ENCODE measurements at places on chromosomes 4 and X.
A peak's percentile ranks its signal among the peaks of the same experiment; 100 is the strongest.

GRCh38 chr4:80568891-80569290 lies 233.4 kb downstream of the CFAP299 start:
- no peak for DNase-seq

DNA sequence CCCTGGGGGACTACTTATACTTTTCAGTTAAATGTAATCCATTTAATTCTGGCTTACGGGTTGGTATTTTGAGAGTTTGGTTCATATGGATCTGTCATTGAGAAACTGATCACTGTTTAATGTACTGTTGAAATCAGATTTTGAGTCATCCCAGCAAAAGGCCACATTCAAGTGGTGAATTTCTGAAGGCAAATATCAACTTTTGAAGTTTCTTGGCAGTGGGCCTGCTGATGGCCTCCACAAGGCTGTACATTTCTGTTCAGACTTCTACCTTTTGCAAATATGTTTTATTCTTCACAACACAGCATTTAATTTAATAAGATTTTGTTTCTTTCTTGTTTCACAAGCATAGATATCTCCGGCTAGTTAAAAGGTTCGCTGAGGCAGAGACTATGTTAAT lies 138.7 kb downstream of the PDGFC start:
- DNase-seq = no peak

GRCh38 chr4:43242606-43243005 lies 350.1 kb downstream of the GRXCR1 start:
- DNase-seq = peak; percentile 24

GRCh38 chr4:177937041-177937440 lies 494.8 kb upstream of the AGA start:
- DNase-seq = no peak

- DNase-seq = no peak
Observed at GRCh38 chrX:23745786-23746185, 2.7 kb upstream of the ACOT9 start.
